CD4-positive, alpha-beta T cell treated with Interleukin-6 for 4 hours (primary cell): ENCODE measurements at places on chromosomes 7 and 10.
A peak's percentile ranks its signal among the peaks of the same experiment; 100 is the strongest.

DNA sequence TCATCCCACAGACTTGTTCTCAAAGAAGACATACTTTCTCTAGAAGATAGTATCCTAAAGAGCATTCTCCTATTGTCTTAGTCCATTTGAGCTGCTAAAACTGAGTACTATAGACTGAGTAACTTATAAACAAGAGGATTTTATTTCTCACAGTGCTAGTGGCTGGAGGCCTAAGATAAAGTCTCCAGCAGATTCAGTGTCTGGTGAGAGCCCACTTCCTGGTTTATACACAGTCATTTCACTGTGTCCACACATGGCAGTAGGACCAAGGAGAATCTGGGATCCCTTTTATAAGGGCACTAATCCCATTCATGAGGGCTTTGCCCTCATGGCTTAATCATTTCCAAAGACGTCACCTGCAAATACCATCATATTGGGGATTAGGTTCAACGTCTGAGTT lies 68.7 kb downstream of the LRRC17 start:
- no peak for DNase-seq

- DNase-seq, result no peak
These were observed 335.1 kb downstream of the ADARB2 start for GRCh38 chr10:1402016-1402770.

DNA sequence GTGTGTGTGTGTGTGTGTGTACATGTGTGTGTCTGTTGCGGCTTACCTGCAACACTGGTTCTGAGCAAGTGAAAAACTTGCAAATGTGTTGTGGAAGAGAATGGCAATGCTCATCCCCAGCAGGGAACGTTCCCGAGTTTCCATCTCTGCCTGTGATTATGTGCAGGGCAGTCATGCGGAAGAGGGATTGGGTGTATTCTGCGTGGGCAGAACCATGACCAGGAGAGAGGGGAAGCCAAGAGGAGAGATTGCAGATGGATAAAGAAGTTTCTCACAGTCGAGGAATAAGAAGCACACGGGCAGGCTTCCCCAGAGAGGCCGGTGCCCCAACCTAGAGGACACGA lies 99.9 kb downstream of the CTBP2 start:
- no peak for DNase-seq

- DNase-seq, result no peak
These were observed 653.7 kb upstream of the SEMA3D start for GRCh38 chr7:85840554-85840953.

GRCh38 chr7:22934473-22935065 lies 79.4 kb downstream of the HYCC1 start:
- DNase-seq, result no peak

- DNase-seq, result no peak
These were observed 301.3 kb upstream of the KLF6 start for GRCh38 chr10:4086131-4086898.

- DNase-seq, result no peak
These were observed 173.9 kb downstream of the ZNF438 start for GRCh38 chr10:30857803-30858202.

- DNase-seq, result no peak
These were observed 14.2 kb downstream of the EBF3 start for GRCh38 chr10:129949891-129950291.

- peak; percentile 2 for DNase-seq
These were observed 481.6 kb downstream of the SH2D4B start for GRCh38 chr10:81019029-81019890.

GRCh38 chr10:35216303-35216905 lies 89.8 kb downstream of the CREM start:
- DNase-seq, result peak; percentile 9

- no peak for DNase-seq
These were observed 146.4 kb downstream of the RPS24 start for GRCh38 chr10:78179886-78180705.

- no peak for DNase-seq
These were observed 590 bp downstream of the COL26A1 start for GRCh38 chr7:101363196-101363733.

DNA sequence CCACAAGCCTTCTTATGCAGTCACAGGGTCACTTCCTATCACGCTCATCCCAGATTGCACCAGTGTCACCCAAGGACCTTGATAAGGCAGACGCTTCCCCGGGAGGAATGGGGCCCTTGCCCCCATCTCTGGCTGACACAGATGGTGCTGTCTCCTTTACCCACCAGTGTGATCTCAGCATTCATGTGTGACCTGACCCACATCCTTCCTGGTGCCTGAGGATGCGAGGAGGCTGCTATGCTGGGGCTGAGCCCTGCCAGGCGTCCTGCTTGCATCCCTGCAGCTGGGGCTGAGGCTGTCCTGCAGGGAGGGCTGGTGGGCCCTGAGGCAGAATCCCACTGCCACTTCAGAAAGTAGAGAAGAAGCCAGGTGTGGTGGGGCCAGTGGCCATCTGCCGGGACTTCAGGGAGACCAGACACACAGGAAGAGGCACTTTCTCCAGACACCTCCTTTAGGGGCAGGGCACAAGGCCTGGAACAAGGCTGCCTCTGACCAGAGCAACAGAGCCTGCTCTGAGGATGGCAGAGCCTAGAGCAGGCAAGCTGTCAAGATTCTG lies 35.3 kb downstream of the RASGEF1A start:
- DNase-seq, result peak; percentile 34

DNA sequence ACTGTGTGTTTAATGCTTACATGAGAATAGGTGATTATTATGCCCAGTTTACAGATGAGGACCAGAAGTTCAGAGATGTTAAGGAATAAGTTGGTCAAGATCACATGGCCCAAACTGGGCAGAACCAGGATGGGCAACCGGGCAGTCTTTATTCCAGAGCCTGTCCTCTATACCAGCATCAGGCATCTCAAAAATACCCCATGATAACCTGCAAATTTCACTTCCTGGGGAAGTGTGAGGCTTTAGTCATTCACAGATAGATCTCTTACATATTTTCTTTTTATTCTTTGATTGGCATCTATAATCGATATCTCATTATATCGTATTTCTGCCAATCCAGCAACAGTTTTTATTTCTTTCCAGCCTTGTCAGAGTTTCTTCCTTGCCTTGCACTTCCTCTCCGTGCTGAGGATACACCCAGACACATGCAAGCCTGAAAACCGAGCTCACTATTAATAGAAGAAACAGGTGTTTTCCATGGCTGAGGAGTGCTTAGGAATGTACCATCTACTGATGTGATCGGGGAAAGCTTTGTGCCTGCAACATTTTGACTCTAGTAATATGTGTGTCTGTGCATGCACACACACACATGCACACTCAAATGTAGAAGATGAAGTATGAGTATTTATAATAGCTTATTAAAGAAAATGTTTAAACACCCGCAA lies 82.4 kb downstream of the CREM start:
- DNase-seq, result no peak

DNA sequence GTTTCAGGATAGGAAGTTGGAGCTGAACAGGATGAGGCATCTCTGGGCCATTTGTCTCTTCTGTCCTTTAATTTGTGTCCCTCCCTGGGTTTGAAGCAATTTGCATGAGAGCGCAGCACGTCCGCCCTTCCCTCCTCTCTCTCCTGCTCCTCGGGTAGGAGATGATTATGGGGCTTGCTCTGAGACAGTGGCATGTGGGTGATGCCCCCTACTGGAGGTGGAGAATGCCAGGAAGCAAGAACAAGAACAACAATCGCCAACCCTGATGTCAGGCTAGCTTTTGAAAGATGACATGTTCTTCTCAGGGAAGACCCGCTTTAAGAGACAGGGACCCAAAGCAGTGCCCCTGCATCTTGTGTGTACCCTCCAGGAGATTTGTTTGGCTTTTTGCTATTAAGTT lies 63.9 kb upstream of the LOXL4 start:
- no peak for DNase-seq

- no peak for DNase-seq
These were observed 99.2 kb upstream of the PDLIM1 start for GRCh38 chr10:95389982-95390381.

DNA sequence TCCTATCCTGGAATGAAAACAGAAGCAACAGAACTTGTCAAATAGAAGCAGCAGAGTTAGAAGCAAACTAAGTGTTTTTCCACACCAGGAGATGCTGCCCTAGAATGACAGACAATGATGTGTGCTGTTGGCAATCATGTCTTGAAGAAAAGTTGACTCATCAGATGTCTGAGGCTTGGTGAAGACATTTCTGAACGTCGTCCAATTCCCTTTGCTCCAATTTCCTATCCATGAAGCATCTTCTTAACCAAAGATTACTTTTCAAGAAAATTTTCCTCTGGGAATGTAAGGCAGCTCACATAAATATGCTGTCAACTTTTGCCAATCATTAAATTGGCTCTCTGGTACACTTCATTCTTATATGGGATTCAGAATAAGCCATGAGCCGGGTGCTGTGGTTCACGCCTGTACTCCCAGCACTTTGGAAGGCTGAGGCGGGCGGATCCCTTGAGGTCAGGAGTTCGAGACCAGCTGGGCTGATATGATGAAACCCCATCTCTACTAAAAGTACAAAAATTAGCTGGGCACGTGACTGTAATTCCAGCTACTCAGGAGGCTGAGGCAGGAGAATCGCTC lies 34.6 kb downstream of the MALSU1 start:
- DNase-seq, result no peak

DNA sequence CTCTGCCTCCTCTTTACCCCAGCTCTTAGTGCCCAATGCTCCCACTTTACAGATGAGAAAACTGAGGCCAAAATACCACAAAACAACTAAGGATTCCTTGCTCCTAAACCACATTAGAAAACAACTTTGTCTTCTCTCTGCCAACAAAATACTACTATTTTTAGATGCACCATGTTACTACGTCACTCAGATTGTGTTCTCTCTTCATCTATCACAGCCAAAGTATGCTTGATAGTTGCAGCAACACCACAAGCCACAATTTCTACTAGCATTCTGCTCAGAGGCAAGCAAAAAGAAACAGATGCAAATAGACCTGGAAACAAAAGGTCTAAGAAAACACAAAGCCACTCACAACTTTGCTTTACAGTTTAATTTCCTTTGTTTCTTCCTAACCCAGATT lies 3.3 kb upstream of the PDE1C start:
- no peak for DNase-seq
